ENCODE measurements at places on chromosomes 12 and 14.

- no peak for DNase-seq
Measured at GRCh38 chr14:61512026-61512834, 183.1 kb upstream of the HIF1A start.

GRCh38 chr14:69424149-69424923 is 25.8 kb downstream of the SLC39A9 start:
- no peak for DNase-seq

DNA sequence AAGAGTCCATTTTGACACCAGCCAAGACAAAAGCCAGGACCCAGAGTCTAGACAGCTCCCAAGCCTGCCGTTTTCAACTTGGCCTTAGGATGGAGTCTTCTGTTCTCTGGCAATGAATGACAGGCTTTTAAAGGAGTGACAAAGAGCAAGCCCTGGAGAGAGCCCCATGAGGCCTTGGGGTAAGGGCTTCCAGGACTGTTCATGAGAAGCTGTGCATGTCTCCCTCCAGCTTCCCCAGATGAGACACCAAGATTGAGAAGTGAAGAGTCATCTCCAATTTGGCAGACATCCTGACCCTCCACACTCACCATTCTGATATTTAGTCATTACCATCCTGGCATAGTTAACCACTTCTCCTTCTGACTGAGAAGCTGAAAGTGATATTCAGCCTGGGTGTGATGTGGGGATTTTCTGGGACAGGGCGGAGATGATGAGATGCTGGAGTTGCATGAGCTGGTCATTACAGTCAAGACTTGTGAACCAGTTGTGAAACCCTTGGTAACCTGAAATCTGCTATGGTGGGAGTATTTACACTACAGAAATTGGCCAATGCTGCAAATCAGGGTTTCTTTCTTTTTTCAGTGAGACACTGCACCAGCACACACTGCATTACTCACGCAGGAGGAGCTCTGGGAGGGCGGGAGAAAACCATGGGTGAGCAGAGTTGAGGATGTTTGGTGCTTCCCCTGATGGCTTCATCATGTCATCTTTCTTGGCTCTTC is 77.8 kb downstream of the VCPKMT start:
- DNase-seq, result no peak

- no peak for DNase-seq
Measured at GRCh38 chr14:59484639-59485175, 390 bp downstream of the JKAMP start.

- DNase-seq, result no peak
Measured at GRCh38 chr12:52434081-52434733, at the start of gene KRT75. TSS of gene KRT75 (minus strand) at chr12:52434371. CDS start at chr12:52434304, 67 bp downstream.

DNA sequence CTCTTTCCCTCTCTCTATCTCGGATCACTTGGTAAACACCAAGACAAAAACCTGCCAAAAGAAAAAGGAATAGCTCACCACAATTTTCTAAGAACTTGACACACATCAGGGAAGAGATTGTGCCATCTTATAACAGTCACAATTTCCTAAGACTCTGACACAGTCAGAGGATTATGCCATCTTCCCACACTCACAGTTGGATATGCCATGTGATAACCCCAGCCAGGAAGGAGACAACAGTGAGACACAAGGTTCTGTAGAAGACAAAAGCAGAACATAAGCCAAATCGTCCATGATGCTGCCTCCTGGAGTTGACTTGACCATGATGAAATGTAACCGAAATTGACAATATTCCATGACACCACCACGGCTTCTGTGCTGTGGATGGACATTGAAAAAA is 2.8 kb upstream of the CLEC9A start:
- DNase-seq, result no peak

DNA sequence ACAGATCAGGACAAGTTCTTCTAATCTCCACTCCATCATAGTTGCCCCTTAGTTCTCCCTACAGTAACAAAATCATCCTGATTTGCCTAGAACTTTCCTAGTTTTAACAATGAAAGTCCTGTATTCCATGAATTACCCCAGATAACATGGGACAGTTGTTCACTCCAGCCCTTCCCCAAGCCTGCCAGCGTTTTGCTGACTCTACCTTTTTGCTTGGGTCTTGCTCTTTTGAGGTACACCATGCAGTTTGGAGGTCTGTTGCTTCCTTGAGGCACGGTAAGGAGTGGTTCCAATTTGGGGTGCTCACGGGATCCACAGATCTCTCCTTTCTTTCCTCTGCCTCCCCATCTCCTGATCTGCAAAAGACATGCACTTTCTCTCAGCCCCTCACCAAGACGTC is 61.6 kb upstream of the DYRK2 start:
- no peak for DNase-seq

DNA sequence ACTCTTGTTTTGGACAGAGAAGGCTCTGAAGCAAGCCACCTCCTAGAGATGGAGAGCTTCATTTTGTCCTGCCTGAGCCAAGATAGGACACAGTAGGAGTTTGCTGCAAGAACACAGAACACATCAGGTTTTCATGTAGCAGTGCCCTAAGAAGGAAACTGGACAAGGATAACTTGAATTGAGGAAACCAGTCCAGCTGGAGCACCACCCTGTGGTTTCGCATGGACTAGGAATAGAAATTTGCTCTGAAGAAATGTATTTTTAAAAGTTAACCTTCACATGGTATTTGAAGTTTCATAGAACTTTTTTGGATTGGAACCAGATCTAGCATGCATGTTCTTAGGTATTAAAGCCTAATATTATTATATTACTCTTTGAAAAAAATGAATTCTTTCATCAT is 68.8 kb downstream of the RERG start:
- no peak for DNase-seq

GRCh38 chr14:98564006-98564405 is 708.0 kb downstream of the BCL11B start:
- DNase-seq, result no peak

- no peak for DNase-seq
Measured at GRCh38 chr12:19561411-19561961, 122.2 kb downstream of the AEBP2 start.

GRCh38 chr12:10151621-10152020 is 20.3 kb downstream of the OLR1 start:
- no peak for DNase-seq

- peak; percentile 31 for DNase-seq
Measured at GRCh38 chr12:563250-563781, 99.9 kb downstream of the NINJ2 start.

DNA sequence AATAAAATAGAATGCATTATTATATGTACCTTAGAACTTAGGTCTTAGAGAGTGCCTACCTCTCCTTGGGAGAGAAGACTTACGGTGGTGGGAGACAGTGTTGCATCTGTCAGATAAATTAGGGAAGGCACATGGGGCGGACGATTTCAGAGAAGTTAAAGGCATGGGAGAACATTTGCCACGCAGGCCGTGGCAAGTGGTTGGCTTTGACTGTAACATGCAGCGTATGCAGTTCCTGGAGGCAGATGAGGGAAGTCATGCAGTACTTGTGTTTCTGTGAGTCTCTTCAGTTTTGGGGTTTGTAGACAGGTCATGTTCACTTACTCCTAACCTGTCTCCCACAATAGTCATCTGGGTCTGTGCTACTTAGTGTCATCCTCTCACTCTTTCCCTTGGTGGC is 43.6 kb downstream of the ETV6 start:
- DNase-seq, result no peak

DNA sequence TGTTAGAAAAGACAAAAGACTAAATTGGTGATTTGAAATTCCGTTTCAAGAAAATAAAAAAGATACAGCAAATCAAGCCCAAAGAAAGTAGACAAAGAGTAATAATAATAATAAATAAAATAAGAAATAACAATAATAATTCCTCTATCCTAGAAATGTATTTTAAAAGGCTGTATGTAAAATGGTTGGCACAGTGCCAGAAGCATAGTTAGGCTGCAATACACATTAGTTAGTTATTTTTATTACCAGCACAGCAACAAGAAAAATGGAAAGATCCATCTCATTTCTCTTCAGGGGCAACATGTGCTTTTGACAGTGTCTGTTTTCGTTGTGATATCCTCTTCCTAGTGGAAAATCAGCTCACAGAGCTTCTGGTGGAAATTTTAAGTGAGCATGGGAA is 174.1 kb upstream of the TMTC1 start:
- DNase-seq, result no peak

DNA sequence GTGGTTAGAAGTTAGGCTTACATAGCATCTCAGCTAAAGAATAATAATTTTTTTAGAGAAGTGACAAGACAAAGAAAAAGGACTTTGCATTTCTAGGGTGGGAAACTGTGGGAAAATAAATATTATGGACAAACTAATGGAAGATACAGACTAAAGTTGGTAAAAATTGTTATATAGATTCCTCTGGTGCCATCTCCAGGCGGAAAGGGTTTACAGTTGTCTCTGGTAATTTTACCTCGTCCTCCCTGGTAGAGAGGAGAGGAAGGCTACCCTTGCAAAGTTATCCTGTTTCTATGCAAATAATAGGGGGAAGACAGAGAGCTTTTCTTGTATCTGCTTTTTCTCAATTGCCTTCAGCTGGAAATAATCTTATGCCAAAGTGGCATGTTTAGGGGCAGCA is 5.2 kb downstream of the OR11G2 start:
- DNase-seq, result no peak

DNA sequence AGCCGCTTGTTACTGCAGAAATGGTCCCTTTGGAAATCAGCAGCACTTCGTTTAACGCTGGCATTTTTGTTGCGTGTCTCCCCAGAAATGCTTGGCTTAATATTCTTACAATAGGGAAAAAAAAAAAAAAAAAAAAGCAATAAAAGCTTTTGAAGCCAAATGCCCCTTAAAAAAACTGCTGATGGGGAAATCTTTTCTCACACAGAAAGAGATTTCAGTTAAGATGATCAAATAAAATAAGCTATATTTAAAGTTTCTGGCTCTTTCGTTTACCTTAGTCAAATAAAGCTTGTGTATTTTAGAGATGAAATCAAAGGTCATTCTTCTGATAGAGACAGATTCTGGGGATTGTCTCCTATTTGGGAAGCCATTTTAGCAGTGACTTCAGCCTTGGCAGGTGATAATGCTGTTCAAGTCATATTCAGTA is 52.4 kb upstream of the FRS2 start:
- no peak for DNase-seq

- no peak for DNase-seq
Measured at GRCh38 chr12:129404556-129404955, 499.3 kb downstream of the TMEM132D start.

- DNase-seq, result no peak
Measured at GRCh38 chr12:105347499-105347898, 17.0 kb downstream of the C12orf75 start.

DNA sequence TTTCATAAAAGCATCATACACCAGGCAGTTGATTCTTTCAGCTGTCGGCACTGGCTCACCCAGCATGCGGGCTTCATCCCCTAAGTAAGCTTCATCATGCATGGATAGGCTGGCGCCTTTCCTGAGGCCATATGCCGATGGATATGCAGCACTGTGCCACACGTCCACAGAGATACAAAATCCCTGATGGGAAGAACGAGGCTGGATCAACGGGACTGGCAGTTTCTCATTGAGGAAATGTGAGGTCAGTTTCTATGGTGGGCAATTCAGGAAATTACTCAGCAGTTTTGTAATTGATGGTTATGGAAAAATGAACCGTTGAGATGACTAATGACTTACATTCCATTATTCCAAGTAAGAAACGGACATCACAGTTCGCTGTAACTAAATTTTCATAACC is 453.8 kb downstream of the TMEM121 start:
- no peak for DNase-seq

- DNase-seq, result no peak
Measured at GRCh38 chr12:47835006-47835830, 15.5 kb upstream of the HDAC7 start.

- no peak for DNase-seq
Measured at GRCh38 chr14:102352213-102352612, 10.5 kb downstream of the CINP start.

- DNase-seq, result no peak
Measured at GRCh38 chr12:15404485-15404884, 82.2 kb downstream of the PTPRO start.

GRCh38 chr12:109467978-109468676 is 9.0 kb downstream of the KCTD10 start:
- DNase-seq, result no peak

- no peak for DNase-seq
Measured at GRCh38 chr14:21063479-21063878, 5.9 kb downstream of the RNASE8 start.

Measured in activated CD4-positive, alpha-beta T cell treated with anti-CD3 and anti-CD28 coated beads for 1 hour (primary cell).